HT1080 (cell line): ENCODE measurements at places on chromosomes 7 and 10.
A peak's percentile ranks its signal among the peaks of the same experiment; 100 is the strongest.

GRCh38 chr7:142478479-142479220, 220.8 kb upstream of the PRSS58 start:
- DNase-seq: peak; percentile 51

DNA sequence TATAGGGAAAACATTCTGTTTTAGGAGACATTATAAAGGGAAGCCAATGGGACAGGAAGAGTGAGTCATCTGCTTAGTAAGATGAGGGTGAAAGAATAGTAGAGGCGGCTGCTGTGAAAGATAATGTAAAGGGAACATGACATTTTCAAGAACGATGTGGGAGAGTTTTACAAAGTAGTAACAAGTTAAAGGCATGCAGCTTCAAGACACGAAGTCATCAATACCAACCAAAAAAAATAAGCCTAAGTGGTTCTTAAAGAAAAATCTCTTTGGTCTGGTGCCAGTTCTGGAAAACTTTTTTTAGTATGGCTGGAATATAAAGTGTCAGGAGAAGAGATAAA, 6.1 kb downstream of the GSTO1 start:
- DNase-seq: peak; percentile 79

DNA sequence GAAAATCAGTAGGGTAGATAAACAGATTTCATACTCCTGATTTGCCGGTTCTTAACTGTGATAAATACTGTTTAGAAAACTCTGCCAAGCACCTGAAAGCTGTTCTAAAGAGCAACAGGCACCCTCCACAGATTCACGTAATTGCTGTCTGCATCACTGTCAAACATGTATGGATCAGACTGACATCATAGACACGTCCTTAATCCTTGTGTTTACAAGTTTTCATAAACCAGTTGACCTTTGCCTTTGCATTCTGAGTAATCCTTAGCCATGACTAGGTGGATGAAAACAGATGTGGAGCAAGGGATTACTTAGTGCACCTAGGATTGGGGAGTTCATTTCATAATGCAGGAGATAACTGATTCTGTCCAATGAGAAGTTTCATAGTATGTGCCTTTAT, 41.6 kb downstream of the SLC39A12 start:
- DNase-seq: peak; percentile 35

- DNase-seq: peak; percentile 81
Observed at GRCh38 chr10:102644646-102645387, 538 bp downstream of the TRIM8 start.

- DNase-seq: no peak
Observed at GRCh38 chr10:46040004-46040403, 6.1 kb downstream of the MSMB start.
